CD8-positive, alpha-beta memory T cell (primary cell): ENCODE measurements at places on chromosomes 11 and 22. TPM values are rescaled to one million over a fixed set of nuclear protein-coding genes. Genes with fewer than 3 reads are reported as not detected.

The PTPMT1 gene
- 53.8 TPM for total RNA-seq

The ZBTB16 gene
- 2.2 TPM for total RNA-seq

The GLYAT gene
- not detected for total RNA-seq

- H3K27ac ChIP-seq = no peak overlapping the region
- H3K4me1 ChIP-seq = no peaks in the 10 kb centered on the region
- no peak for DNase-seq
- H3K36me3 ChIP-seq = no peaks in the 10 kb centered on the region
- no peak overlapping the region for H3K4me3 ChIP-seq
These were observed 9.6 kb downstream of the ANKK1 start for GRCh38 chr11:113397212-113397611.

DNA sequence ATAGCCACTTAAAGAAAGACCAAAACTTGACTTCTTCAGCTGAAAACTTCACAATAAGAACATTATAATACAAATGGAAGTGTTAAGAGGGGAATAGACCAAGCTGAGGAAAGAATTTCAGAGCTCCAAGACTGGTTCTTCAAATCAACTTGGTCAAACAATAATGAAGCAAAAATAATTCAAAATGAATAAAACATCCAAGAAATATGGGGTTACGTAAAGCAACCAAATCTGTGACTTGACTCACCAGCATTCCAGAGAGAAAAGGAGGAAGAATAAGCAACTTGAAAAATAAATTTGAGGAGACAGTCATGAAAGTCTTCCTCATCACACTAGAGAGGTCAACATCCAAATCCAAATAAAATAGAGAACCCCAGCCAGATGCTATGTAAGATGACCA is 31.4 kb downstream of the XKR3 start:
- H3K27ac ChIP-seq = no peak overlapping the region
- no peak for DNase-seq
- H3K27me3 ChIP-seq = no peaks in the 10 kb centered on the region
- no peak overlapping the region for H3K4me3 ChIP-seq

DNA sequence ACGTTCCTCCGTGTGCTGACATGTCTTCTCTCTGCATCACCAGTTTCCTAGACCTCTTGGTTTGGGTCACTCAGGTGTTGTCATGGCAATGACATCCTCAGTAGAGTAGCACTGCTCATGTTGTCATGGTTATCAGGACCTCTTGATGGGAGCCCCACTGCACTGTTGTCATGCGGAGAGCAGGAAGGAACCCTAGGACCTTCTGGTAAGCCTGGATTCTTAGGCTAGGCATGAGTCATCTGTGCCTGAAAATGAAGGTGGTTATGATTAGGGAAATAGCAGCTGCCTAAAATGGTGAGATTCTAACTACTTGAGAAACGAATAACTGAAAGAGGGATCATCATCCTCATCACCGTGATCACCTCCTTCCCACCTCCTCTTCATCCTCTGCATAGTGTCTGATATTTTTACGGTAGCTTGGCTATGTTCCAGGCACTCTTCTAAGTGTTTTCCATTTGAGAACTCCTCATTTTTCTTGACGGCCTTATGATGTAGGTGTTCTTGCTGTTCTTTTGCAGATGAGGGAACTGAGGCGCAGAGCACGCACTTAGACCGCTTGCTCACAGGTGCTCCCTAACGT is 858.4 kb downstream of the NTM start:
- no peak overlapping the region for H3K27ac ChIP-seq
- no peaks in the 10 kb centered on the region for H3K4me1 ChIP-seq
- no peaks in the 10 kb centered on the region for H3K27me3 ChIP-seq

- H3K4me1 ChIP-seq = no peaks in the 10 kb centered on the region
- no peaks in the 10 kb centered on the region for H3K27me3 ChIP-seq
- no peaks in the 10 kb centered on the region for H3K36me3 ChIP-seq
- H3K27ac ChIP-seq = no peak overlapping the region
These were observed 223.6 kb downstream of the ADAMTS15 start for GRCh38 chr11:130671801-130672700.

GRCh38 chr22:38012604-38013072 is 28.3 kb upstream of the SOX10 start:
- no peaks in the 10 kb centered on the region for H3K36me3 ChIP-seq
- H3K27me3 ChIP-seq = no peaks in the 10 kb centered on the region
- H3K4me1 ChIP-seq = peaks cover 10% of the 10 kb centered on the region
- H3K27ac ChIP-seq = no peak overlapping the region
- H3K4me3 ChIP-seq = no peak overlapping the region
- no peak for DNase-seq

GRCh38 chr11:108498816-108499408 is 728 bp upstream of the POGLUT3 start:
- peaks cover 10% of the 10 kb centered on the region for H3K4me1 ChIP-seq
- H3K36me3 ChIP-seq = no peaks in the 10 kb centered on the region
- H3K4me3 ChIP-seq = peak overlapping the region; percentile 75
- H3K27me3 ChIP-seq = no peaks in the 10 kb centered on the region

DNA sequence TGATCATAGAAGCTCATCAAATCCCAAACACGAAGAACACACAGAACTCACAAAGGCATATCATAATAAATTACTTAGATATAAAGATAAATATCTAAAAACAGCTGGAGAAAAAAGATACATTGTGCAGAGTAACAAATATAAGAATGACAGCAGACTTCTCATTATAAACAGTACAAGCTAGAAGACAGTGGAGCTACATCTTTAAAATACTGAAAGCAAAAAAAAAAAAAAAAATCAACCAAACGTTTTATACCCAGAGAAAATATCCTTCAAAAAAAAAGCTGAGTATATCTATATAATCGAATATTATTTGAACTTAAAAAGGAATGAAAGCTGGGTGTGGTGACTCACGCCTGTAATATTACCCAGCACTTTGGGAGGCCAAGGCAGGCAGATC is 90.0 kb downstream of the SBF2 start:
- H3K27ac ChIP-seq = no peak overlapping the region
- no peaks in the 10 kb centered on the region for H3K36me3 ChIP-seq
- DNase-seq = no peak

DNA sequence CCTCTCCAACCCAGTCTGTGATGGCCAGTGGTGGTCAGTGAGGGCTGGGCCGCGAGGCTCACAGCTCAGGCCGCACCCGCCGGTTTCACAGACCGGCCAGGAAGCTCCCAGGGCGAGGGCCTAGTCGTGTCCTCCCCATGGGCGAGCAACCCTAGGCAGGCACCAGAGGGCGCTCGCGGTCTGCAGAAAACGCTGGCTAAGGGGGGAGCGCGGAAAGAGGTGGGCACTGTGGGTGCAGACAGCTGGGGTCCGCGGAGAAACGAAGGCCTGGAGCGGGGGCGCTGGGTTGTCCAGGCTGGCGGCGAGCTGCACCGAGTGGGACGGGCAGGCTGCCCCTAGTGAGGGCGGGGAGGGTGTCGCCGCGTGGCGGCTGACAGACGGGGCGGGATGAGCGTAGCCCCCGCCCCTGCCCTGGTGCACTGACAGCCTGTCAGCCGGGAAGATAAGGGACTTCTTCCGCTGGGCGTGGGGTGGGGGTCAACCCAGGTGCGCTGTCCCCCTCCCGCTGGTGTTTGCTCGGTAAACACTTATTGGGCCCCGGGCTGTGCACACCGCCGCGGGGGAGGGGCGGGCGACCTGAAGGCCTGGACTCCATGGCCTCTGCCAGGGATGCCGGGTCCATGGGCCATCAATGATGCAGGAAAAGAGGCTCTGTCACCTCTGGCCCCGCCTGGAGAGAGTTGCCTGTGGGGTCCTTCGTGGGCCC is 7.5 kb downstream of the GP1BB start:
- H3K4me1 ChIP-seq = peaks cover 9% of the 10 kb centered on the region
- H3K4me3 ChIP-seq = peak overlapping the region; percentile 63
- H3K36me3 ChIP-seq = no peaks in the 10 kb centered on the region
- peak overlapping the region; percentile 38 for H3K27ac ChIP-seq
- H3K27me3 ChIP-seq = no peaks in the 10 kb centered on the region

DNA sequence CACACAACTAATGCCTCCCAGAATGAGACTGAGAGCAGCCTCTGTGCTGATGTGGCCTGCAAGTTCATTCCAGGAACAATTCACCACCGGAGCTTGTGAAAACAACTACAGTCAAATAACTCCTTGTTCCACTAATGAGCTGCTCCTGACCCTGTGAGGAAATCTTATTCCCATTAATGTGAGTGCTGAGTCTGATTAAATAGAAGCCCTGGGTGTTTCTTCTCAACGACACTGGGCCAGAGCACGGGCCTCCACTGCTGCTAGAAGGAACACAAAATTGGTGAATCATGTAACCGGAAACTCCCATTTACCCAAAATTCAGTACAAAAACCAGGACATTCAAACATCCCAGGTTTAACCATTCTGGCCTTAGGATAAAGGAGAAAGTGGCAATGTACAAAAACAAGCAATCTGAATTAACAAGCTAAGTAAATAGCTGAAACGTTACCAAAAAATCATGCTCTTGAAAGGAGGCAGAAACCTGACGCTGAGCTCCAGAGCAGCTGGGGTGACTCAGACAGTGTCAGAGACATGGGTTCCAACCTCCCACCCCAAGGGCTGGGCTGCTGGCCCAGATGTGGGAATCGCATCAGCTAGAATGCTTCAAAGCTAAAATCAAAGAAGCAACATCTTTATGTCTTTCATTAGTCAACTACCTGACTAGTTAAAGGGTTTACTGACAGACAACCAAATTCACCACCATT is 26.7 kb downstream of the SERGEF start:
- H3K27me3 ChIP-seq = no peaks in the 10 kb centered on the region
- H3K4me1 ChIP-seq = no peaks in the 10 kb centered on the region
- no peak for DNase-seq
- H3K36me3 ChIP-seq = peaks cover 25% of the 10 kb centered on the region
